ENCODE measurements at places on chromosomes 7 and 10. TPM values are rescaled to one million over a fixed set of nuclear protein-coding genes. Genes with fewer than 3 reads are reported as not detected.
A peak's percentile ranks its signal among the peaks of the same experiment; 100 is the strongest.

DNA sequence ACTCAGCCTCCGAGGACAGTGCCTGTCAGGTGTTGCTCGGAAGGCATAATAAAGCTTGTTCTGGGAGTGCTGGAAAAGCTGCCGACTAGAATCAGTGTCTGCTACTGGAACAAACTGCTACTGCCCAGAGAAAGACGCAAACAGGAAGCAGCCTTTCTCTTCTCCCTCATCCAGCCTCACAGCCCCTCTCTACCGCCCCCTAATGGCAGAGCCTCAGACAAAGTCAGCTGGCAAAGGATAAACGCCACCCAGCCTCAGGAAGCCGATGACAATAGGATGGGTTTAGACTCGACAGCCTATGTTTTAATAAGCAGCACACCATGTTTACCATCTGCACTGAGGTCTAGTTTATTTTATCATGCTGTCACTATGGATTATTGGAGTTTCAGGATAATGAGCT, 169.5 kb upstream of the LYZL1 start:
- no peak overlapping the region for H3K4me3 ChIP-seq
- no peaks in the 10 kb centered on the region for H3K4me1 ChIP-seq
- no peaks in the 10 kb centered on the region for H3K36me3 ChIP-seq
- no peak overlapping the region for H3K27ac ChIP-seq
- no peaks in the 10 kb centered on the region for H3K27me3 ChIP-seq

Gene HOXA4
- not detected for total RNA-seq

- H3K27ac ChIP-seq = no peak overlapping the region
- H3K4me3 ChIP-seq = no peak overlapping the region
- H3K36me3 ChIP-seq = no peaks in the 10 kb centered on the region
- no peaks in the 10 kb centered on the region for H3K4me1 ChIP-seq
Observed at GRCh38 chr10:29600067-29600466, 34.7 kb downstream of the SVIL start.

- no peaks in the 10 kb centered on the region for H3K27me3 ChIP-seq
- no peak overlapping the region for H3K27ac ChIP-seq
- no peak overlapping the region for H3K4me3 ChIP-seq
- no peaks in the 10 kb centered on the region for H3K36me3 ChIP-seq
- no peaks in the 10 kb centered on the region for H3K4me1 ChIP-seq
Observed at GRCh38 chr10:16184906-16185305, 251.9 kb upstream of the PTER start.

Gene EBLN1
- not detected for total RNA-seq

DNA sequence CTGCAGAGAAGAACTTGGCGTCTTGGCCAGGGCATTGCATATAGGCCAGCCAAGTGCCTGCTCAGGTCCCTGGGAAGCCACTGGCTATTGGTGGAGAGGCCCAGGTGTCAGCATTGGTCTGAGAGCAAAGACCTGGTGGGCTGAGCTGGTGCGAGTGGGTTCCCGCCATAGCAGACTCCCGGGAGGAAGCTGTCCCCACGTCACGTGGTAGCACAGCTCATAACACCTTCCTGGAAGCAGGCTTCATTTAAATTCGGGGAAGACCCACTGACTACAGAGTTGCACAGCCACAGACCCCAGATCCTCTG, 130.5 kb downstream of the WDR37 start:
- no peaks in the 10 kb centered on the region for H3K27me3 ChIP-seq
- no peaks in the 10 kb centered on the region for H3K4me1 ChIP-seq
- DNase-seq = no peak
- no peaks in the 10 kb centered on the region for H3K36me3 ChIP-seq

DNA sequence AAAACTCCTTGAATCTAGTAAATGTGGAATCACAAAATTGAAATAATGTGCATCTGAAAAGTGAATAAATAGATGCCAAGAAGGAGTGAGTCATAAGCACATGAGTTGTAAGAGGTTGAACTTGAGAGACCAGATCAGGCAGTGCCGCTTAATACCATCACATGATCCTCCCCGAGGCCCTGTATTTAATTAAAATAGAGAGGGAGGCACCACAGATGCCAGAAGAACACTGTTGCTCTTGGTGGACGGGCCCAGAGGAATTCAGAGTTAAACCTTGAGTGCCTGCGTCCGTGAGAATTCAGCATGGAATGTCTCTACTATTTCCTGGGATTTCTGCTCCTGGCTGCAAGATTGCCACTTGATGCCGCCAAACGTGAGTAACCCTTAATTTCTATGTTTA, at the start of gene GPNMB:
Gene GPNMB, plus strand, starts transcription at position 221 of the 400 bp plus-strand sequence. Its CDS starts 83 bp downstream, at position 304.
- H3K27ac ChIP-seq = no peak within 1 kb of the TSS
- no peaks in the 10 kb centered on the region for H3K27me3 ChIP-seq
- H3K36me3 ChIP-seq = no peaks in the 10 kb centered on the region
- no peak for DNase-seq

DNA sequence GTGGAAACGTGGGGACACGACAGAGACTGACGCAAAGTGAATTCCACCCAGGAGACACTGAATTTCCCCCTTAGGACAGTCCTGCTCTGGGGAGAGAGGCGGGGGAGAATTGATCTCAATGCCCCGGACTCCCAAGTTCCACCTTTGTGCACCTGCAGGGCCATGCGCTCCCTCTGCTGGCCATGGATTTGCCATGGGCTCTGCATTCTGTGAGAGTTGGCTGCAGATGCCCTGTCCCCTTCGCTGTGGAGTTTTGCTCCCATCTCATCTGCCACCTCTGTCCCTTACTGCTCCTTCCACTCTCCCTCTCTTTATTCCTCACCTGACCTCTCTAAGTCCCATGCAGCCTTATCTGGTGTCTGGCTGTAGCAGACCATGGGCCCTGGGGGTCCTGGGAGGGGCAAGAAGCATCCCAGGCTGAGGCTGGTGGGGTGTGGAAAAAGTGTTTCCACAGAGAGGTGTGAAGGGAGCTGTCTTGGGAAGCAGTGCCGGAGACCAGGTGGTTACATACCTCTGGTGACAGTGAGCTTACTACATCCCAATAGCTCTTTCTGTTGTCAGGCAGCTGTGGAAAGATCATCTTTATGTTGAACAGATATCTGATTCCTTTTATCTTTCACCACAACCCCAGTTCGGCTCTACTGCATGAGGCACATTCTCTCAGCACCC, 14.3 kb downstream of the GHRHR start:
- H3K36me3 ChIP-seq = no peaks in the 10 kb centered on the region
- H3K27ac ChIP-seq = no peak overlapping the region
- DNase-seq = no peak
- no peak overlapping the region for H3K4me3 ChIP-seq

- H3K27ac ChIP-seq = peak overlapping the region; percentile 41
- H3K4me3 ChIP-seq = no peak overlapping the region
- no peaks in the 10 kb centered on the region for H3K4me1 ChIP-seq
- no peak for DNase-seq
- H3K27me3 ChIP-seq = no peaks in the 10 kb centered on the region
Observed at GRCh38 chr10:26621889-26622711, 75.4 kb upstream of the PDSS1 start.

DNA sequence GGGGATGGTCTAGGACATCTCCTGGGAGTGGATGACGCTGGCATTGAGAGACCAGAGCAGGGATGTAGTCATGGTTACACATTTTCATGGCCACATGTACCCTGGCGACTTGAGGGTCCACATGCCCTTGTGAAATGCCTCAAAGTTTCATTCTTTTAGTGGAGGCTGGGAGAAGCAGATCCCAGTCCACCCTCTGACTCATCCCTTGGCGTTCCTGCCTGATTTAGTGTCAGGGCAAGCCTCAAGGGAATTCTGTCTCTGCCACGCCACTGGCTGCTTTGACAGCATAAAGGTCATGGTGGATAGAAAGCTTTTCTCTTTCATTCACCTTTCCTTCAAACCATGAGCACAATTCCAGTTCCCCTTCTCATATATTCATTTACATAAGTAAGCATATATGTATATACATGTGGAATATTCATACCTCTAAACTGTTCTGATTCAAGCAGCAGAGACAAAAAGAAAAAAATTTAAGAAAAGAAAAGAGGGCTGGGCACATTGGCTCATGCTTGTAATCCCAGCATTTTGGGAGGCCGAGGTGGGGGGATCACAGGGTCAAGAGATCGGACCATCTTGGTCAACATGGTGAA, 21.8 kb upstream of the KIF5B start:
- H3K27me3 ChIP-seq = no peaks in the 10 kb centered on the region
- no peak overlapping the region for H3K4me3 ChIP-seq
- no peak for DNase-seq
- H3K27ac ChIP-seq = no peak overlapping the region
- no peaks in the 10 kb centered on the region for H3K4me1 ChIP-seq

Gene TUBAL3
- total RNA-seq = not detected

Gene TSPAN13
- 0.74 TPM for total RNA-seq

Gene FAM25C
- total RNA-seq = not detected

DNA sequence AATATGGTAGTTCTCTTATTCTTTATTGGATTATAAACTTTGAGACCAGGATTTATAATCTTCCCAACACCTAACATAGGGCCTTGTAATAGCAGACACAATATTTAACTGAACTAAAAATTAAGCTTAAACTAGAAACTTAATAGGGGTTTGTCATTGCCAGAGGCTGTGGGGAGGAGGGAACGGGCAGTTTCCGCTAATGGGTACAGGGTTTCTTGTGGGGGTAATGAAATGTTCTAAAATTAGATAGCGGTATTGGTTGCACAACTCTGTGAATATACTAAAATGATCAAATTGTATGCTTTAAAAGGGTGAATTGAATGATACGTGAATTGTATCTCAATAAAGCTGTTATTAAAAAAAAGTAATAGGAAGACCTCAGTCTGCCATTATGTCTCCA, 45.4 kb downstream of the NT5C2 start:
- DNase-seq = no peak
- no peak overlapping the region for H3K4me3 ChIP-seq
- H3K4me1 ChIP-seq = no peaks in the 10 kb centered on the region
- H3K27ac ChIP-seq = no peak overlapping the region

Gene TRIM73
- total RNA-seq = 30.0 TPM

- no peaks in the 10 kb centered on the region for H3K4me1 ChIP-seq
- H3K36me3 ChIP-seq = no peaks in the 10 kb centered on the region
- DNase-seq = no peak
- no peak overlapping the region for H3K4me3 ChIP-seq
- no peak overlapping the region for H3K27ac ChIP-seq
Observed at GRCh38 chr7:1423264-1423811, 35.9 kb downstream of the MICALL2 start.

DNA sequence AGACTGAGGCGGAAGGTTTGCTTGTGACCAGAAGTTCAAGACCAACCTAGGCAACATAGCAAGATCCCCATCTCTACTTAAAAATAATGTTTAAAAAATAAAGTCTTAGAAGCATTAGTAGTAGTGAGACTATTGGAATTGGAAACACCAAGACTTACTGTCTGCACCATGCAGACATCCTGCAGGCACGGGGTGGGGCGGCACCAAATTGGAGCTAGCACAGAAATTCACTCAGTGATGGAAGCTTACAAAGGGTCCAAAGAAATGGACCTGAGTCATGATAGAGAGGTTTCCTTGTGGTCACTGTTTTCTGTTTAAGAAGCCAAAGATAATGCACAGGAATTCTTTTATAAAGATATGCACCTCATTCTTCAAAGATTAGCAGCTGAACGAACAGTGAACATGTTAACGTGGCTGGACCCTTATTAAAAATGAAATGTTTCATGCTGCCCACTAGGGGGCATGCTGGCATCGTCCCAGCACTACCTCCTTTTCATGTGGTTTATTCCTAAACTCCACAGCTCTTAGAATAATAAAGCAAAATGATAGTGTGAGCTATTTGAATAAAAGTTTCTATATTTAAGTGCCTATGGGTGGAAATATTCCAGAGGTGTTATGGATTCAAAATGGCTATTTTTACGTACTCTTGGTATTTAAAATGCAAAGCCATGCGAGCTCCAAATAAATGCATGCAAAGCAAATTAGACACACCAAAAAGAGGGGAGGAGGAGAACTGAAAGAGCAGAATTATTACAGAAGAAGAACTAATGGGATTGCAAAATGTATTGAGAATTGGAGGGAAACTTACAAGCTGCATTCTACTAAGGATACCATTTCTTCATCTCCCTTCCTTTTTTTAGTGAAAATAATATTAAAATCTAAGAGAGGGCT, 28.6 kb downstream of the PDSS1 start:
- peak; percentile 45 for DNase-seq
- H3K27me3 ChIP-seq = no peaks in the 10 kb centered on the region
- H3K4me3 ChIP-seq = no peak overlapping the region
- no peaks in the 10 kb centered on the region for H3K4me1 ChIP-seq
- no peak overlapping the region for H3K27ac ChIP-seq

Gene NPC1L1
- 0.32 TPM for total RNA-seq

DNA sequence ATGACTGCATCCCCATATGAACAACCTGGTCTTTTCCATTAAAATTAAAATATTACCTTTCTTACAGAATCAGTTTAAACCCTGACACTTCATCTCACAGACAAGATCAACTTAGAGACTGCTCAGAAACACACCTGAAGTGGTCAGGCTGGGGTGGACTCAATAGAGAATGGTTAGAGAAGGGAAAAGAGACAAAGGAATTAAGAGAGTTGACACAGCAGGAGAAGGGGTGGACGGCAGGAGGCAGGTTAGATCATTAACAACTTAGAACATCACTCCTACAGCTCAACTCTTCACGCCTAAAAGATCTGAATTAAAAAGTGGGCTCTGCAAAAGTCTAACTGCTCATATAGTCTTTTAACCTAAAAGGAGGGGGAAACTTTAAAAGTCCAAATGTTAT, 157.7 kb upstream of the COL1A2 start:
- H3K27me3 ChIP-seq = no peaks in the 10 kb centered on the region
- no peak overlapping the region for H3K27ac ChIP-seq
- no peak overlapping the region for H3K4me3 ChIP-seq
- no peaks in the 10 kb centered on the region for H3K4me1 ChIP-seq

GRCh38 chr10:30189238-30189580, 129.8 kb upstream of the JCAD start:
- H3K4me3 ChIP-seq = no peak overlapping the region
- H3K4me1 ChIP-seq = no peaks in the 10 kb centered on the region
- DNase-seq = no peak
- H3K27me3 ChIP-seq = no peaks in the 10 kb centered on the region

DNA sequence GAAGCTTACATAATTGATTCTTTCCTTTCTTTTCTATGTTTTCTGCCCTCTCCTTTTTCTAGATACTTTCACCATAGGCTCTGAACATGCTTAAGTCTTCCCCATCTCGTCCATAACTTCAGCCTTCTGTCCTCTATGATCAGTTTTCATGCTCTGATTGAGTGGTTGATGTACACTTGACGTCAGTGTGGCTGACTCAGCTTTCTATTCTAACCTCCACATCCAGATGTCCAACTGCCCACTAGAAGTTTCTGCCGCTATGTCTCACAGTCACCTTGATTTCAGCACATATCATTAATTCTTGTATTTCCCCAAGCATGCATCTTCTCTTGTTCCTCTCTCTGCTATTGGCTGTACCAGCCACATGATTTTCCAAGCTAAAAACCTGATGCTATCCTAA, 15.0 kb downstream of the CDK14 start:
- no peaks in the 10 kb centered on the region for H3K4me1 ChIP-seq
- no peak for DNase-seq
- no peaks in the 10 kb centered on the region for H3K36me3 ChIP-seq
